ENCODE measurements at places on chromosomes 16 and 17.
A peak's percentile ranks its signal among the peaks of the same experiment; 100 is the strongest.

GRCh38 chr17:38357486-38358123 lies 6.0 kb downstream of the SOCS7 start:
- no peak for DNase-seq

- no peak for DNase-seq
Observed at GRCh38 chr17:41731836-41732235, 2.6 kb downstream of the HAP1 start.

DNA sequence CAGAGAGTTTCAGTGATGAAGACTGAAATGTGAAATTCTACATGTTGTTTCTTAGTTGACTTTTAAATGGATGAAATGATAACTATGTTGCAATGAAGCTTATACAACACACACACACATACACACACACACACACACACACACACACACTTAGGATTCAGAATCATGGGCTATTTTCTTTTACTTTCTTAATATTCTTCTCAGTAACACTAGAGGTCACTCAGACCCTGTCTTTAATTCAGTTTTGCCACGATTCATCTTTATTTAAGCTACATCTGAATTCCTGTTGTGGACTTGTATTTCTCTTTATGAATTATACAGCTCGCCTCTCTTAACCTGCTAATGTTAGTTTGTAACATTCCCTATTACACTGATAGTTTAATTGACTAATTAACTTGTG lies 109.6 kb upstream of the GOT2 start:
- DNase-seq: peak; percentile 62

GRCh38 chr16:85836706-85837582 lies 37.4 kb downstream of the COX4I1 start:
- no peak for DNase-seq

- peak; percentile 82 for DNase-seq
Observed at GRCh38 chr16:82070656-82071369, 35.8 kb downstream of the HSD17B2 start.

DNA sequence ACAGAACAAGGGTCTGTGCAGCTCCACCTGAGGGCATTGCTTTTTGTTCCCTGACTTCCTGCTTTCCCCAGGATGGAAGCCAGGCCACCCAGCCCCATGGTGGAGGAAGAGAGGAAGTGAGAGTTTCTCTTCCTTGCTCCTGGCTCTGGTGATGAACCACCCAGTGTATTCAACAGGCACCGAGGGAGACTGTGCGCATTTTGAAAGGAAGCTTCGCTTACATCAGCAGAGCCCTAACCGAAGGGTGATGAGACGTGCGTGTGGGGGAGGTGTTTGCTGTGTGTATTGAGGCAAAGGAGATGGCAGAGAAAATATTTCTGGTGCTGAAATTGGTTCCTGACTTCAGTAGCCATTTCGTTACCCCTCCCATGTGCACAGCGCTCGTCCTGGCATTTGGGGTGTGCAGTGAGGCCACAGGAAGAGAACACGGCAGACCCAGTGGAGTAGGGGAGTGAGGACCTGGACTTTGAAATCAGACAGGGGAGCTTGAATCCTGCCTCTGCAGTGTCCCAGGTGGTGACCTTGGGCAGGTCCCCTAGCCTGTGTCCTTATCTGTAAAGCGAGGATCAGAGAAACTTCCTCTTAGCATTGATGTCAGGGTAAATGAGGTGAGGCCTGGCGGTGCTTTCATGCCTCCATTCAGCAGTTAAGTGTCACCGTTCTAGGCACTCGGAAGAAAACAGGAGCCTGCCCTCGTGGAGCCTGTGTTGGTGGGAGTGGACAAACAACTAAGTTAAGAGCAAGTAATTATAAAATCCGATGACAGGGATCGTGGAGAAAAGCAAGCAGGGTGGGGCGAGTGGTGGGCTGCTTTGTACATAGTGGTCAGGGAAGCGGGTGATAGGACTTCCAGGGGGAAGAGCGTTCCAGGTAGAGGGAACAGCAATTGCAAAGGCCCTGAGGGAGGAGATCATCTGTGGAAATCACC lies 7.4 kb downstream of the CMIP start:
- DNase-seq: peak; percentile 62

- DNase-seq: no peak
Observed at GRCh38 chr17:3167574-3167973, 29.7 kb upstream of the OR1A2 start.

- DNase-seq: peak; percentile 74
Observed at GRCh38 chr16:58506241-58507194, 6.6 kb downstream of the NDRG4 start.

- peak; percentile 96 for DNase-seq
Observed at GRCh38 chr17:79388556-79389295, 222.1 kb downstream of the RBFOX3 start.

GRCh38 chr17:17774009-17774881 lies 62.5 kb downstream of the SREBF1 start:
- no peak for DNase-seq

DNA sequence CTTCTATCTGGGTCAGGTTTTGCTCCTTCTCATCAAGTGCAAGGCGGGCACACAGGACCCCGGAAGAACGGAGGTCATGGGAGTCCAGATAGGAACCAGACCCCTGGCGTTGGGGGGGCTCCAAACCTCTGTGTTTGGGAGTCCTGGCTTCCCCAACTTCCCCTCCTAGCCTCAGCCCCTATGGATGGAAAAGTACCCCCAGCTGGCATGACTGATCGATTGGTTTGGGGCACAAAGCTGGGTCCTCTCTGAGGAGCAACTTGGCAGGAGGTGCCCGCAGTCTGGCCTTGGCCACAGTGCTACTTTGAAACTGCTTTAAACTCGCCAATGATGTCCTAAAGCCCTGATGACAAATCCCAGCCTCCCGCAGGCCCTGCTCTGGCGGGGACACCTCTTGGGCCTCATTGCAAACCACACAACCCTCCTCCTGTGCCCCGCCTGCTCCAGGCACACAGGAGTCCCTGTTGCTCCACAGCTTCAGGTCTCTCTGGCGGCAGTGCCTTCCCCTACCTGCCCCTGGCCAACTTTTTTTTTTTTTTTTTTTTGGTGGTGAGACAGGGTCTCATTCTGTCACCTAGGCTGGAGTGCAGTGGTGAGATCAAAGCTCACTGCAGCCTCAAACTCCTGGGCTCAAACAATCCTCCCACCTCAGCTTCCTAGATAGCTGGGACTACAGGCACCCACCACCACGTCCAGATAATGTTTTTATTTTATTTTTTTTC lies 38.0 kb upstream of the SNN start:
- DNase-seq: no peak

GRCh38 chr16:72876221-72876620 lies 171.7 kb downstream of the ZFHX3 start:
- DNase-seq: peak; percentile 93

GRCh38 chr16:29926711-29927052 lies 656 bp upstream of the KCTD13 start:
- peak; percentile 77 for DNase-seq

DNA sequence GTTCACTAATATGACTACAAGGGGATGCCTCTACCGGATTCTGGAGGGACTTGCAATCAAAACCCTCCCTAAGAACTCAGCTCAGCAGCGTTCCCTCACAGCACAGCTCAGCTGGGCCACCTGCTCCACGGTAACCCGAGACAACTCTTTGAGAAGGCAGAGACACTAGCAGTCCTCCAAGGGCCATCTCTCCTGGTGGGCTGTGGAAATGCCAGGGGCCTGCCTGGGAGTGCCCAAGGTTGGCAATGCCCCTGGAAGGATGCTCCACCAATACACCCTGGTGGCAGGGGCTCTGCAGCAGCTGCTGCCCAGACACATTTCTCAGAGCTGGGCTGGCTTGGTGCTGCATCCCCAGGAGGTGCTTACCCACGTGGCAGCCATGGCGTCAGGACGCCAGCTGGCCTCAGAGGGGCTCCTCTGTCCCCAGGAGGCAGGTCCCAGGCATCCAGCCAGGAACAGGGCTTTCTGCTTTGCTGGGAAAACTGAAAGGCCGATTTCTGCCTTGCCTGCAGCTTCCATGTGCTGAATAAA lies 16.5 kb downstream of the CDIP1 start:
- DNase-seq: peak; percentile 77

DNA sequence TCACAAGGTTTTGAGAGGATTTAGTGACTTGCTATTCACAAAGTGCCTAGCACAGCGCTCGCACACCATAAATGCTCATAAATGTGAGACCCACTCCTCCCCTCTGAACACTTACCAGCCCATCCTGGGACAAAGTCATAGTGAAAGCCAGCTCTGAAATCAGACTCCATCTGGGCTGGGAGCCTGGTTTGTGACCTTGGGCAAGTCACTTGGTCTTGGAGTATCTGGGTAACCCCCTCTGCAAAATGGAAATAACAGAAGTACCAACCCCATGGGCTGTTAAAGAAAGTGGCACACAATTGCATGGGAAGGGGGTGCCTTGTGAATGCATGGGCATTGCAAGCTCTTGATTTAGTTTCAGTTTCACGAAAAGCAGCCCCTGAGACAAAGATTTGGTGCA lies 104.7 kb upstream of the CDH5 start:
- no peak for DNase-seq

GRCh38 chr16:49510654-49511305 lies 137.2 kb downstream of the C16orf78 start:
- DNase-seq: peak; percentile 39

DNA sequence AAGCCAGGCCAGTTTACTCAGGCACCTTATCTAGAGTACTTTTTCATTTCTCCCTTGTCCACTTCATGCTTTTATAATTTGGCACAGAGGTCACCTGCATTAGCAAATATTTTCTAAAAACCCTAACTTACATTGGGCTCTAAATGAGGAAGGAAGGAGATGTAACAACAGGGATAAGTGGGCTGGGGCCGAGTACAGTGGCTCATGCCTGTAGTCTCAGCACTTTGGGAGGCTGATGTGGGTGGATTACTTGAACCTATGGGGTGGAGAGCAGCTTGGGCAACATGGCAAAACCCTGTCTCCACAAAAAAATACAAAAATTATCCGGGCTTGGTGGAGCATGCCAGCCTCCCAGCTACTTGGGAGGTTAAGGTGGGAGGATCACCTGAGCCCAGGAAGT lies 55.9 kb downstream of the TMEM100 start:
- no peak for DNase-seq

- no peak for DNase-seq
Observed at GRCh38 chr17:36136439-36136838, 32.8 kb downstream of the CCL4 start.

GRCh38 chr16:360698-361336 lies 8.3 kb upstream of the AXIN1 start:
- DNase-seq: no peak

DNA sequence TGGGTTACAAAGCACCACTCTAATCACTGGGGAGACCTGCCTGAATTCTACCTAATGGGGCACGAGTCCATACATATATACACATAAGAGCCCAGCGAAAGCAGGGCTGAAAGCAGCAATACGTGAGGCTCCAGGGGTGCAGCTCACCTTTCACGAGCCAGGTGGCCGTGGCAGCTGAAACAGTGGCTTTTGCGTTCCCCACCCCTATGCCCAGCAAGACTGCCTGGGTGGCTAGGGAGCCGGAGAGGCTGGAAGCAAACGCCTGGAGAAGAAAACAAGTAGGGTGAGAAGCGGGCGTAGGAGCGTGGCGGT lies 618 bp downstream of the RUSF1 start:
- no peak for DNase-seq

DNA sequence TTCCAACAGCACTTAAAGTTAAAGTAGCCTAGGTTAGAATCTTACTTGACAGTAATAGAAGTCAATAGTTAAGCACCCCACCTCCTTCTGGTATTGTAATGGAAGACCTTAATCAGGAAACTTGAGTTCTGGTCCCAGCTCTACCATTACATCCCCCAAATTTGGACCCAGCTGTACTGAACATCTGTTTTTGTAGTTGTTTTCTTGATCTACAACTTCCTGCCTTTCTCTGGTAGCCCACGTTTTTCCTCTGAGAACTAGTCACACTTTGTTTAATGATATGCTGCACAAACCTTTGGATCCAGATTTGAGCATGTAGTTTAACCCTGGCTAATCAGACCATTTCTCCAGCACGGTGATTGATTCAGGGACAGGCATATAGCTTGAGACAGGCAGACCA lies 505.0 kb downstream of the HS3ST4 start:
- DNase-seq: no peak

DNA sequence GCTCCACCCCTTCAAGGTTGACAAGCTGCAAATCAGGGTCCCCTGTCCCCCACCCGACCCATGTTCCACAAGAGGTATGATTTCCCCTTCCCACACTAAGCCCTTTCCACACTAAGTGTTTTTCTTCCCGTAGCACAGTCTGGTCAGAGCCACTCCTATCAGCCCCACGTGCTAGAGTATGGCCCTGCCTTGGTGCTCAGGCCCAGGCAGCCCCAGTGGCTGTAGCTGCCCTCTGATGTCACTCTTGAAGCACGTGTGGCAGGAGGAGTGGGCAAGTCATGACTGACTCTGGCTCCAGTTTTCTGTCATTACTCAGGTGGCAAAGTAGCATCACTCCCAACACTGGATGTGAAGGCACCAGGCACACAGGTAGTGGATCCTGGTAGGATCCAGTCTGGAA lies 35.4 kb upstream of the ERN1 start:
- DNase-seq: no peak

- DNase-seq: no peak
Observed at GRCh38 chr17:4789701-4789950, 862 bp downstream of the GLTPD2 start.

GRCh38 chr16:58614212-58614611 lies 15.4 kb downstream of the CNOT1 start:
- DNase-seq: no peak

GRCh38 chr16:66081775-66082366 lies 284.6 kb upstream of the CDH5 start:
- no peak for DNase-seq

GRCh38 chr17:7803981-7804380 lies 30.0 kb upstream of the KDM6B start:
- no peak for DNase-seq

- DNase-seq: peak; percentile 93
Observed at GRCh38 chr16:84730406-84731106, 30.8 kb downstream of the USP10 start.

- no peak for DNase-seq
Observed at GRCh38 chr17:79298799-79299198, 224.2 kb downstream of the ENGASE start.

- DNase-seq: no peak
Observed at GRCh38 chr17:77872714-77873499, 85.6 kb upstream of the TNRC6C start.

DNA sequence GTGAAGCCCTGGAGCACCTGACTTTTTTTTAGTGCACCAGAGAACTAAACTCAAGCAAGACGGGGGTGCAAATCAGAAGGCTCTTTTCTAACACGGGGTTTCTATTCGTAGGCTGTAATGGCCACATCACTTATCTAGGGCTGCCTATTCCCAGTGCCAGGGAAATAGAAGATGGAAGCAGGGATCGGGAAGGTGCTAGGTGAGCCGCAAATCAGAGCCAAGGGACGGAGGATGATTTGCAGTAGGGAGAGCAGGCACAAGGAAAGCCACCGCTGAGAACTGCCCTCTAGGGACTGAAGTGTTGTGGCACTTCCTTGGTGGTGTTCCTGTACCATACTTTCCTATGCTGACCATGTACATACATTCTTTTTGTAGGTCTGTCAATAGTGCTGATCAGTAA lies 7.8 kb upstream of the SLC46A1 start:
- DNase-seq: no peak

GRCh38 chr17:69672924-69673323 lies 258.4 kb downstream of the MAP2K6 start:
- no peak for DNase-seq

Data from osteoblast (primary cell).